ENCODE measurements at places on chromosomes 4 and X. TPM values are rescaled to one million over a fixed set of nuclear protein-coding genes. Genes with fewer than 3 reads are reported as not detected.
A peak's percentile ranks its signal among the peaks of the same experiment; 100 is the strongest.

DNA sequence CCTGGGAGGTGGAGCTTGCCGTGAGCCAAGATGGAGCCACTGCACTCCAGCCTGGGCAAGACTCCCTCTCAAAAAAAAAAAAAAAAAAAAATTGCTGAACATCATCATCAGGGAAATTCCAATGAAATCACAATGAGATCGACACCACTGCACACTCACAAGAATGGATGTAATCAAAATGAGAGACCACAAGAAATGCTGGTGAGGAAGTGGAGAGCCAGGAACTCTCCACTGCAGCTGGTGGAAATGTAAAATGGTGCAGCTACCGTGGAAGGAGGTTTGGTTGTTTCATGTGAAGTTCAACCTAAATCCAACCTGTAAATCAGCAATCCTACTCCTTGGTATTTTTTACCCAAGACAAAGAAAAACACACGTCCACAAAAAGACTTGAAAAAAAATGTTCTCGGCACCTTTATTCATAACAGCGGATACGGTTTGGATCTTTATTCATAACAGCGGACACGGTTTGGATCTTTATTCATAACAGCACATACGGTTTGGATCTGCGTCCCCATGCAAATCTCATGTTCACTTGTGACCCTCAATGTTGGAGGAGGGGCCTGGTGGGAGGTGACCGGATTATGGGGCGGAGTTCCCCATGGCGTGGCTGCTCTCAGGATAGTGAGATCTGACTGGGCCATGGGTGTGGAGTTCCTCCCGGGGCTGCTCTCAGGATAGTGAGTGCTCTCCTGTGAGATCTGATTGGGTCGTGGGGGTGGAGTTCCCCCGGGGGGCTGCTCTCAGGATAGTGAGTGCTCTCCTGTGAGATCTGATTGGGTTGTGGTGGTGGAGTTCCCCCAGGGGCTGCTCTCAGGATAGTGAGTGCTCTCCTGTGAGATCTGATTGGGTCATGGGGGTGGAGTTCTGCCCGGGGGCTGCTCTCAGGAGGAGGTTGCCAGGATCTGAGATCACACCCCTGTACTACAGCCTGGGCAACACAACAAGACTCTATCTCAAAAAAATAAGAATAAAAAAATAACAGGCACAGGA, 7.7 kb downstream of the GAK start:
- DNase-seq = peak; percentile 63

USP27X gene
- total RNA-seq = 3.0 TPM

- DNase-seq = no peak
Measured at GRCh38 chrX:101062176-101062575, 10.3 kb upstream of the TRMT2B start.

- DNase-seq = no peak
Measured at GRCh38 chr4:60455380-60455779, 744.7 kb upstream of the ADGRL3 start.

DNA sequence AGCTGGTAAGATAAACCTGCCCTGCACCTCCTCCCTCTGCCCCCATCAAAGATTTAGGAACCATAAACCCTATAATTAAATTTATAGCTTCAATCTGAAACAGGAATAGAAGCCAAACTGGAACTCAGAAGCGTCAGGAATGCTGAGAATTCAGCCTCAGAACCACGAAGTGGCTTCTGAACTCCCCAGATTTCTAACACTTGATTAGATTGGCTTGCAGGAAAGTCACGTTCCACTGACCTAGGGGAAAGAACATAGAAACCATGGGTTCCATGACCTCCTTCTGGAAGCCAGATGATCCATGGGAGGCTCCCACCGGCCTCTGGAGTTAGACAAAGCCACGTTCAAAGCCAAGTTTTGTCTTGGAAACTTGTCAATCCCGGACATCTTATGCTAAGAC, 356.5 kb downstream of the MID1IP1 start:
- DNase-seq = no peak

MAGEA2 gene
- total RNA-seq = not detected

DNA sequence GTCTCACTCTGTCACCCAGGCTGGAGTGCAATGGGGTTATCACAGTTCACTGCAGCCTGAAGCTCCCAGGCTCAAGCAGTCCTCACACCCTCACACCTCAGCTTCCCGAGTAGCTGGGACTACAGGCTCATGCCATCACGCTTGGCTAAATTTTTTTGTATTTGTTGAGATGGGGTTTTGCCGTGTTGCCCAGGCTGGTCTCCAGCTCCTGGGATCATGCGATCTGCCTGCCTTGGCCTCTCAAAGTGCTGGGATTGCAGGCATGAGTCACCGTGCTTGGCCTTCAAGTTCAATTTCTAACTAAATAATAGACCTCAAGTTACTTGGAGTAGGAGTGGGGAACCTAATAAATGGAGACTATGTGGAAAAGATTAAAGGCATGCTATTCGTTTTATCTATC, 48.9 kb downstream of the MND1 start:
- DNase-seq = no peak

NUDT10 gene
- under 0.01 TPM for total RNA-seq

DNA sequence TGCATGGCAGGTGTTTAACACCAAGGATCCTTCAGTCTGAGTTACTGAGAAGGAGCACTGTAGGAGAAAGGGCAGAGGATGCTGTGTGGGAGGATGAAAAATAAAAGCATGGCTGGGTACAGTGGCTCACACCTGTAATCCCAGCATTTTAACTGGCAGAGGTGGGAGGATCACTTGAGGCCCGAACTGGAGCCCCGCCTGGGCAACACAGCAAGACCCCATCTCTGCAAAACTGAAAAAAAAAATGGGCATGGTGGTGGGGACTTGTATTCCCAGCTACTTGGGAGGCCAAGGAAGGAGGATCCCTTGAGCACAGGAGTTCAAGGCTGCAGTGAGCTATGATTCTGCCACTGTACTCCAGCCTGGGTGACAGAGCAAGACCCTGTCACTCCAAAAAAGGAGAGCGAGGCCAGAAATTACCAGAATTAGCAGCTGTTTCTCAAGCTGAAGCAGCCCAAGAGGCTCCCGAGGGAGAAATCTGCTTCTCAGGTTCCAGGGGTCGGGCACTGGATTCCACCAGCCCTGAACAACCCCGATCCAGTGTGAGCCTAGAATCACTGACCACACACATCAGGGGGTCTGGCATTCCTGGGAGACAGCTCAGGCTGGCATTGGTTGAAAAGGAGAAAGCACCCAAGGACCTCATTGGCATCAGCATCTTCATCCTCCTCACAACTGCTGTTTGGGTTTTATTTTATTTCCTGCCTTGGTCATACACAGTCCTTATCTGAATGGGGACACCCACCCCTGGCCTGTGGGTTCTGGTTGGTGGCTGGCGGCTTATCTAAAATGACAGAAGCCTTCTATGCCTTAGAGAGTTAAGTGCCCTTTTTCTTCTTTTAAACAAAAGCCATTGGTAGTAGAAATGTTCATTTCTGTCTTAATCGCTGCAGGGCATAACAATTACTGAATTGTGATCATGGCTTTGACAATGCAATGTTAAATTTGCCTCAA, 66.3 kb upstream of the TRIM2 start:
- no peak for DNase-seq

CFAP99 gene
- total RNA-seq = not detected

DNA sequence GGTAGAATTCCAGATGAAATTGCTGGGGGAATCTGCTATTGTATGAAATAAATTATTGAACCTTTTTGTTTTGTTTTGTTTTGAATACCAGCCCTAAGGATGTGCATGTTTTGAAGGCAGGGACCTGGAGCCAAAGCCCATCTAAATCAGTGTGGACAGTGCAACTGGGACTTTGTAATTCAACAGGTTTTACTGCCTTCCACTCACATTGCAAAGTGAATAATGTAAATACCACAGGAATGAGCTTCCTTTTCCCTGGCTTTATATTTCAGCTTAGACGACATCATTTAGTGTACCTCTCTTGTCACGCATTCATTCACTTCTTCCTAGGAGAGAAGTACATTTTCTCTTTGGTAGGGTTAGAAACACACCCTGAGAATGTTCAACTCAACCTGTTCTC, 795.0 kb downstream of the CENPC start:
- no peak for DNase-seq

- DNase-seq = no peak
Measured at GRCh38 chr4:133960975-133961374, 240.6 kb downstream of the PABPC4L start.

GRCh38 chrX:69229436-69229835, 64.2 kb upstream of the PJA1 start:
- no peak for DNase-seq

GRCh38 chr4:105992641-105993305, 97.5 kb downstream of the NPNT start:
- no peak for DNase-seq

ZFYVE28 gene
- 1.8 TPM for total RNA-seq

DNA sequence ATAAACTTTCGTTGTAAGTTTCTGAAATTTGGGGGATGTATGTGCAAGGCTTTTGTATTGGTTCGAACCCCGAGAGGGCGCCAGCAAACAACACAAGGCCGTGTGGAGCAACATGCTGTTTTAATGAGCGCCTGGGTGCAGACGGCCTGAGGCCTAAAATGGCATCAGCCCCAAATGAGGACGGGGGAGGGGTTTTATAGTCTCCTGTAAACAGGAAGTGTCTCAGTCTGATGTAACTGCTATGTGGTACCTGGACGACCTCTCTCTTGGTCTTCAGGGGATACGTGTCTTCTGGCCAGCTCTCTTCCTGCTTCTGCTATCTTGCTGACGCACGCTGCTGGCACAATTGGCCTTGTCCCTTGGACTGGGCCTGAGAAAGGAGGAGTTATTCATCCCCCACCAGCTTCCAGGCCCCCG, 1348.0 kb downstream of the ADGRL3 start:
- no peak for DNase-seq

- no peak for DNase-seq
Measured at GRCh38 chr4:14096396-14096965, 469.0 kb upstream of the BOD1L1 start.
